Activated naive CD8-positive, alpha-beta T cell treated with anti-CD3 and anti-CD28 coated beads for 36 hours (primary cell): ENCODE measurements at places on chromosomes 3 and 15.

- no peak for DNase-seq
Measured at GRCh38 chr3:4030624-4031023, 231.4 kb downstream of the LRRN1 start.

DNA sequence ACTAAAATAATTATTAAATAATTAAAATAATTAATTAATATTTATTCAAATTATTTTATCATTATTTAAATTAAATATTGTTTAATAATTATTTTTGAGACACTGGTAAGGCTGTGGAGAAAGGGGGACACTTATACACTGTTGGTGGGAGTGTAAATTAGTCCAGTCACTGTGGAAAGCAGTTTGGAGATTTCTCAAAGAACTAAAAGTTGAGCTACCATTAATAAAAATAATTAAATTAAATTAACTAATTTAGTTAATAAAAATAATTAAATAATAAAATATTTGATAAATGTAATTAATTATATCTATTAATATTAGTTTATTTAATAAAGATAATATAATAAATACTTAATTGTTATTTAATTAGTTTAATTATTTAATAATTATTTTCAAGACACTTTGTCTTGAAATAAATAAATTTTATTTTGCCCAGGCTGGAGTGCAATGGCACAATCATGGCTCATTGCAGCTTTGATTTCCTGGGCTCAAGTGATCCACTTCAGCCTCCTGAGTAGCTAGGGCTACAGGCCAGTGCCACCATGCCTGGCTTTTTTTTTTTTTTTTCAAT, 16.4 kb upstream of the TNIK start:
- no peak for DNase-seq

GRCh38 chr3:59425942-59426341, 376.1 kb upstream of the CFAP20DC start:
- peak; percentile 41 for DNase-seq

DNA sequence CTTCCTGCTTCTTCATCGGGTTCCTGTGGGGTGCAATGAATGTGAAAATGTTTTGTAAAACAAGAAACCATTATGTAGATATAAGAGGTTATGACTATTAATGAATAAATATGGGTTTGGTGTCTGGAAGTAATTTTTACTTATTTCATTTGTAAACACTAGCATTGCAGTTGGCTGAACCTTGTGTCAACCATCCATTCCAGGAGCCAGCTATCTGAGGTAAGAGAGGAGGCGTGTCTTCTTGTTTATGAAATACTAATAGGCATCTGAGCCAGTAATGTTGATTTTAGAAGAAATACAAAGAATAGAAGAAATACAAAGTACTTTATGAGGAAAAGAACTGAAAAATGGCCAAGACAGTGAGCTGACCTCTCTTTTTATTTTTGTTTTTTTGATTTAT, 187.5 kb downstream of the LPP start:
- no peak for DNase-seq

DNA sequence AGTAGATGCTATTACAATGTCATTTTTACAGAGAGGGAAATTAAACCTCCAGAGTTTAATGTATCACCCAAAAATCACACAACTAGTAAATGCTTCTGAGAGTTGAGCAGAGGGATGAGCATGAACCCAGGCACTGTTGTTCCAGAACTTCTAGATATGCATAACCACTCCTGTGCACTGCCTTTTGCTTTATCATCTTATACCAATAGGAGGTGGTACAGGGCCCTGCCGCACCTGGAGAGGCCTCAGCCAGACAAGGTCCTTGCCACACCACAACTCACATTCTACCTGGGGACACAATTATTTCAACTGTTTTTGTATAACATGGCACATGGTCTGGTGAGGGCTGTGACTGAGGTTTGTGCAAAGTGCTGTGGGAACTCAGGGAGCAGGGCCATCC, 78.5 kb upstream of the NTRK3 start:
- DNase-seq = no peak

- DNase-seq = no peak
Measured at GRCh38 chr3:37143821-37144220, 30.6 kb downstream of the LRRFIP2 start.

DNA sequence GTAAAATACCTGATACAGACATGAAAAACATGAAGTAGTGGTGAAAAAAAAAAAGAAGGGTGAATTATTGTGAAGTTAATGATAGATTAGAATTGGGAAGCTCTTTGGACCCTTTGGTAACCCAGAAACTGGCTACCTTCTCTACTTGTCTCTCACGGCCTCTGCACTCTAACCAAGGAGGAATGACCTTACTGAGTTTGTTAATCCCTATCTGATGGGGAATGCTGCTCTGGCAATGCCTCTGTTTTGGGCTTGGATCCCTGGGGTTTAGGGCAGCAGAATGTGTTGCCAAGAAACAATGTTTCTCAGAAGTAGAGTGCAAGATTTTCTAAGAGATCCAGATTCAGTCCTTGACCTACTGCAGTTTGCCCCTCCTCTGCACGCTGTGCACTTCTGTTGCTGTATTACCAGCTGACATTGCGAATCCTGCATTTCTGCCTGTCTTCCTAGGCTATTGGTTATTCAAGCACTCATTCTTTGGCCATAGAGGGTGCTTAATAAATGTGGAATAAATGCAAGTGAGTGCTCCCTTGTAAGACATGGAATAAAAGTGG, 49.2 kb upstream of the MAP3K13 start:
- DNase-seq = no peak

DNA sequence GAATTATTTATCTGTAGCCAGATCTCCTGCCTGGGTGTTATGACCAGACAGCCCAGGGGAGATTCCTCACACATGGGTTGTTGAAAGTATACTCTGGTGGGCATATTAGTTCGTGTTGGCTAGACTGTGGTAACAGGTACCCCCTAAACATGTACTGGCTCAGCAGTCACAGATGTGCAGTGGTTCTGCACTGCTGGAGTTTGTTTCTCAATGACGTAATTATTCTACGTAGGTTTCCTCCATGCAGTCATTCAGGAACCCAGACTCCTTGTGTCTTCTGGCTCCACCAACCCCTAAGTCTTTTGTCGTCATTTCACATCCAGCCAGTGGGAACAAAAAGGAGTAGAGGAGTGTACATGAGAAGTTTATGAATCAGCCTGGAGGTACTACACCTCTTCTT, 16.2 kb downstream of the LSM3 start:
- no peak for DNase-seq

GRCh38 chr3:111715911-111716523, 120.9 kb upstream of the ZBED2 start:
- no peak for DNase-seq
